ENCODE measurements at places on chromosomes 4 and X.

DNA sequence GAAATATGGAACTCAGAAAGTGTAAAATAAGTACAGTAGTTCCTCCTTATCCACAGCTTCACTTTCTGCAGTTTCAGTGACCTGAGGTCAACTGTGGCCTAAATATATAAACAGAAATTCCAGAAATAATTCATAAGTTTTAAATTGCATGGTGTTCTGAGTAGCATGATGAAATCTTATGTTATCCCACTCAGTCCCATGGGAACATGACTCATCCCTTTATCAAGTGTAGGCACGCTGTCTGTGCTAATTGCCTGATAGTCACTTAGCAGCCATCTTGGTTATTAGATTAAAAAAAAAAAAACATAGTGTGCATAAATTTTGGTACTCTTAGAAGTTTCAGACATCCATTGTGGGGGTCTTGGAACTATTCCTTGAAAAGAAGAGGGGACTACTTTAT, 983.4 kb upstream of the ADGRL3 start:
- peak; percentile 88 for DNase-seq

DNA sequence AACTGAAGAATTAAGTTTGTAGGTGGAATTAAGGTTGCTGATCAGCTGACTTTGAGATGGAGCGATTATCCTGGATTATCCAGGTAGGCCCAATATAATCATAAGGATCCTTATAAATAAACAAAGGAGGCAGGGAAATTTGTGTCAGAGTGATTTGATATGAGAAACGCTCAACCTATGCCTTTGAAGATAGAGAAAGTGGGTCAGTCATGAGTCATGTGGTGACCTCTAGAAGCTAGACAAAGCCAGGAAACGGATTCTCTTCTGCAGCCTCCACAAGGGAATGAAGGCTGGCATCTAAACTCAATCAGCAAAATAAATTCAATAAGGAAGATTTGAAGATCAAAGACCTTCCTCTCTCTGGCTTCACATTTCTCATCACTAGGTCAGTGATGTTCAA, 41.5 kb upstream of the SMIM10 start:
- no peak for DNase-seq

DNA sequence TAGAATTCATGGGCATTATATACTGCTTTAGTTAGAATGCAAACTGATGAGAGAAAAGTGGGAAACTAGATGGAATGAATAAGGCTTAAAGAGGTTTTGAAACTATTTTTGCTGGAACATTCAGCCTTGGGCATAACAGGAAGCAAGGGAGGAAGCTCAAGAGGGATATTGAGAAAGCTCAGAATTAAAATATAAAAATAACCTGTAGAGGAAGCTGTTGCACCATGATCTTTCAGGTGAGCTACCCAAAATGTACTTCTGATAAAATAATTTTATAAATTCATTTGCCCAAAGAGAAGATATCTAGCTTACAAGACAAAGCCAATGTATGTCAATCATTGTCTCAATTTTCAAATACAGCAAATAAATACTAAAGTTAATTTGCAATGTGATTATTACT, 11.3 kb downstream of the GC start:
- DNase-seq: peak; percentile 55

DNA sequence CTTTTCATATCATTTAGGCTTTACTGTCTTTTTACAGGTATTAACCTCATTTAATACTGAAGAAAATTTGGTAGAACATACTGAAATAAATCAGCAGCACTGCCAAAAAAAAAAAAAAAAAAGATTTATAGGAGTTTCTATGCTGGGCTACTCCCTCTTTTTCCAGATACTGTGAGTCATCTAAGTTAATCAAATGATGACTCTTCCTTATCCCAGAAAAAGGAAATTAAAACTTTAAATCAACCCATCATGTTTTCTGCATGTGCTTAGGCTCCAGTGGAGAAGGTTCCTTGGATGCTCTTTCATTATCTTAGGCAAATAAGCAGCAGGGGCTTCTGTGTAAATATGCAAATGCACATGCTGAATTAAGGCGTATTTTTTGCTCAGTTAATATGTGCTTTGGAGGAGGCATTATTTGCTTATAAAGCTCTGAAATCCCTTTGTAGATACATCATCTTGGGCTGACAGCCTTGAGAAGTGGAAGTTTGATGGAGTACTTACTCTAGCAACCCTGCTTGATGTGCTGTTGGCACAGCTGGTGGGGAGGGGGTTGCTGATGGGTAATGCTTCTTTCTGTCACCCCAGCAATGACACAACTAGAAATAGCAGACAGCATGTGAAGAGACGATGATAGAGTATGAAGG, 136.1 kb downstream of the C4orf33 start:
- DNase-seq: no peak

GRCh38 chrX:54171527-54172250, 11.4 kb downstream of the FAM120C start:
- DNase-seq: no peak

DNA sequence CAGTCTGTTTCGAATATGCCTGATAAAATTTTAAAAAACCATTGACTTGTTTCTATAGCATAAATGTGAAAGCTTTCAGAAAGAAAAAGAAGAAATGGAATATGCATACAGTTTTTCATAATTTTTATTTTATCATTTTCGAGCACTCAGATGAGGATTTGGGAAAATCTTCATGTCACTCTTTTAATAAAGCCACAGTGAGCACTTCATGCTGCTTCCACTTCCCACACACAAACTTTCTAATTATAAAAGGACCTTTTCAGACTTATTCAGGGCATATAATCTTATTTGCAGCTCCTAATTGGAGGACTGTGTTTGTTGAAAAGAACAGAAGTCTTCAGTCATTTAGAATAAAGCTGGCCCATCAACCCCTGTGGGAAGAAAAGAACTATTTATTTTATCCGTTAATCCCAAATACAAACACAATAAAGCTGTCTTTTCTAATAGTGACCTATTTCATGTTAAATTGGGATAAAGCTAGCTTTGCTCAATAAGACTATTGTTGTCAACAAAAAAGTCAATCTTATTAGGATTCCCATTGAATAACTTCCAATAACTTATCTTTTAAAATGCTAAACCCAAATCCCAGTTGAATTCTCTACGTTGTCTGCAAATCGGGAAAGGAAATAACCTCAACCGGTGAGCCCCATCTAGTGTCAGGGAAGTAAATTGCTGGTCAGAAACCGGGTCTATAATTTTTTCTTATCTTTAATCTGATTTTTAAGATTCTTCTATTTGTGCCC, 211.5 kb downstream of the PDGFRA start:
- peak; percentile 78 for DNase-seq

DNA sequence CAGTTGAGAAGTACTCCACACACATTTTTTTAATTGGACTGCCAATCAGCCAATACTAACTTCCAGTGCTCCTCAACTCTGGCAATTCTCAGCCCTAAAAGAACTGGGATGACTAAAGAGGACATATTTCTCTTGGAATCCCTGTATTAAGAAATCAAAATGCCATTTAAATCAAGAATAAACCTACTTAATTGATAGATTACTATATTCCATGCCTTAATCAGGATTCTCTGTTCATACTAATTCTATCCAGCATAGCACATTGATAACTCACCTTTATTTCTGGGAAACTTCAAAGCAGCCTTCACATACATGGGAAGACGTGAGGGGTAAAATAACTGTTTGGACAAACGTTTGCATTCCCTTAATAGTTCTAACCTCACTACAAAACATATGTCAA, 93.0 kb upstream of the DKK2 start:
- no peak for DNase-seq

DNA sequence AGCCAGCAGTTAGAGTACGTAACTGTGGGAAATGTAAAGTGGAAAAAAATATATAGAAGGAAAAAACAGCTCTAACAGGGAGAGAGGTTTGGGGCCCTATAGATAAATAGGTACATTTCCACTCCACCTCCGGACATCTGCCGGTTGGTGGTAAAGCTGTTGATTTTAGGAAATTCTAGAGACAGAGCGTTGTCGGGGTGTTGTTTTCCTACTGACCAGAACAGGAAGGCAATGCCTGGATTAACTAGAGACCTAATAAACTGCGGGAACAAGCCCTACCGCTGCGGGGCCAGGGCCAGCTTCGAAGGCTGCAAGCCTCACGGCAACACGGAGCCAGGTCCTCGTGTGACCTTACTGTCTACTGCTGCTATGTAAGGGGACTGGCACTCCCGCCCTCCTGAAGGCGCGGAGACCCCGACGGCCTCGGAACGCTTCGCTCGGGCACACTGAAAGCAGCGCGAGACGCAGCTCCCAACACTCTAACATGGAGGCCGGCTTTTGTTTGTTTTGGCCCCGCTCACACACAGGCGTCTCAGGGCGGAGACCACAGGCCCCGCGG, 702 bp upstream of the CDKN2AIP start:
- peak; percentile 88 for DNase-seq

GRCh38 chrX:84715315-84715714, 213.1 kb upstream of the HDX start:
- peak; percentile 3 for DNase-seq

GRCh38 chr4:8453957-8454356, 13.4 kb downstream of the TRMT44 start:
- no peak for DNase-seq

DNA sequence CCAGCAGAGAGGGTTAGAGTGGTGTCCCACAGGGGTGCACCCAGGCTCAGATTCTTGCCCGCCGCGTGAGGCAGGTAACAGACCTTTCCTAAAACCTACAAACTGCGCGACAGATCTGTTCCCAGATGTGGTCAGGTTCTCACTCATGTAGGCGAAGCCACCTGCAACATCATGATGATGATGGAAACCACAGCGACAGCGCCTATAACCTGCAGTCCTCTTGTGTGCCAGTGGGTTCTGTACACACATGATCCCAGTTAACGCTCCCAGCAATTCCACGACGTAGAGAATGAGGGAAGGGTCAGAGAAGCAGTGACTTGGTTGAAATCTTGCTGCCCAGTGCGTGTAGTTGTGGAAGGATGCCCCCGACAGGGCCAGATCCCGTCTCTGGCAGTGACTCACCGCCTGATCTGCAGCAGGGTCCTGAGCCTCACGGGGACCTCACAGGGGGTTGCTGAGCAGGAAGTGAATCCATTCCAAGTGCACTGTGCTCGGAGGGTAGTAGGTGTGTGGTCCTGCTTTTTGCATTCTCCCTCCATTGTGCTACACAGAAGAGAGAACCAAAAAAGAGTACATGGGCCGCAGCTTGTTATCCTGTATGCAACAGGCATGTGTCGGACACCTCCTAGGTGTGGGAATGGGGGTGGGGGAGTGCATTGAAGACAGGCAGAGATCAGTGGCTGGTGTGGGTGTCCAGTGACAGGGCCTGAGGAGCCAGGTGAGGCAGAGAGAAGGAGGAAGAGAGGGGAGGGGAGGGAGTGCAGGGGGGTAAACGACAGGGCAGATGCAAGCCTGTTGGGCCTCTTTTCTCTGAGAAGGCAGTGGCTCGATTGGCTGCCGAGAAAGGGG, 66.6 kb downstream of the MTMR1 start:
- DNase-seq: no peak

- DNase-seq: no peak
Measured at GRCh38 chrX:40449956-40450706, 130.6 kb upstream of the ATP6AP2 start.

All from OCI-M1 (cell line).